Right renal cortex interstitium (tissue), 3 donors: ENCODE measurements at places on chromosomes 5 and 9.

DNA sequence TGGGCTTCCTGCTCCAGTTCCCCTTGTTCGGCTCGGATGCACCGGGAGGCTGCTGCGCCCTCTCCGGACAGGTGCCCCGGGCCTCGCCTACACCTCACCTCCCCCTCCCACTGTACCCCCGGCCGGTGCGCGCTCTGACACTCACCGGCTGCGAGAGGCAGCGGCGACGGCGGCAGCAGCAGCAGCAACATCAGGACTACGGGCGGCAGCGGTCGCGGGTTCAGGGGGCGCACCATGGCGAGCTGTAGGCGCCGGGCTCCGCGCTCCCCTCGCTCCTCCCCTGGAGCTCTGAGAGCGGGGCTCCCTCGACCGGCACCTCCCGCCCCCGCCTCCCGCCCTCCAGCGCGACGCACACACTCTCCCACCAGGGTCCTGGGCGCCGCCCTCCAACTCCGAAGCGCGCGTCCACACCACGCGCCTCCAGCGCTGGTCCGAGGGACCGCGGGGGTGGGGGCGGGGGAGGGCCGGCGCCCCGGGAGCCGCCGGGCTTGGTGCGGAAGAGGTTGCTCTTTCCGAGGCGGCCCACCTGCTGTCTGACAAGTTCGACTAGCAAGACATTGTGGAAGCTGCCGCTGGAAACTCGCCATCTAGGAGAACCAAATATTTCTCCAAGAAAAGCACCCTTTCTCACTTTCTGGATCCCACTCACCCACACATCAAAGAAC is at the start of gene GFRA3:
Gene GFRA3 (minus strand): TSS at position 433 of the 665 bp plus-strand sequence. CDS start 197 bp downstream, at position 236.
- DNase-seq: no peak

GRCh38 chr5:58455066-58455465 is 4.8 kb downstream of the PLK2 start:
- no peak for DNase-seq

DNA sequence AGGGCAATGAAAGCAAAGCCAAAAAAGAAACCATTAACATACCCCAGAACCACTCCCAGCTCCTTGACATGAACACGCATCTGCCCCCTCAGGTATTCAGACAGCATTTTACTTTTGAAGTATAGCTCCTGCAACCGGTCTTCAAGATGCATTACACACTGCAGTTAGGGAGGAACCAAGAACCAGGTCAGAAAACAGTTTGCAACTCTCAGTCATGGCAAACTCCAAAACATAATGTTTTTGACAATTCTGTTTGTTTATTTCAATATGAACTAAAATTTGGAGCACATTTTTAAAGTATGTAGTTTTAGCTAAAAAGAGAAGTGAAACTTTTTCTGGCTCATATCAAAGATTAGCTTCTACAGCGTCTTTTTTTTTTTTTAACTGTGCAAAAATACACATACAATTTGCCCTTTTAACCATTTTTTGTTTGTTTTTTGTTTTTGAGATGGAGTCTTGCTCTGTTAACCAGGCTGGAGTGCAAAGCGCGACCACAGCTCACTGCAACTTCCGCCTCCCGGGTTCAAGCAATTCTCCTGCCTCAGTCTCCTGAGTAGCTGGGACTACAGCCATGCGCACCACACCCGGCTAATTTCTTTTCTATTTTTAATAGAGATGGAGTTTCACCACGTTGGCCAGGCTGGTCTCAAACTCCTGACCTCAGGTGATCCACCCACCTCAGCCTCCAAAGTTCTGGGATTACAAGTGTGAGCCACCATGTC is 12.2 kb upstream of the RAPGEF6 start:
- no peak for DNase-seq

- no peak for DNase-seq
Measured at GRCh38 chr9:92754091-92754745, 10.4 kb downstream of the BICD2 start.

DNA sequence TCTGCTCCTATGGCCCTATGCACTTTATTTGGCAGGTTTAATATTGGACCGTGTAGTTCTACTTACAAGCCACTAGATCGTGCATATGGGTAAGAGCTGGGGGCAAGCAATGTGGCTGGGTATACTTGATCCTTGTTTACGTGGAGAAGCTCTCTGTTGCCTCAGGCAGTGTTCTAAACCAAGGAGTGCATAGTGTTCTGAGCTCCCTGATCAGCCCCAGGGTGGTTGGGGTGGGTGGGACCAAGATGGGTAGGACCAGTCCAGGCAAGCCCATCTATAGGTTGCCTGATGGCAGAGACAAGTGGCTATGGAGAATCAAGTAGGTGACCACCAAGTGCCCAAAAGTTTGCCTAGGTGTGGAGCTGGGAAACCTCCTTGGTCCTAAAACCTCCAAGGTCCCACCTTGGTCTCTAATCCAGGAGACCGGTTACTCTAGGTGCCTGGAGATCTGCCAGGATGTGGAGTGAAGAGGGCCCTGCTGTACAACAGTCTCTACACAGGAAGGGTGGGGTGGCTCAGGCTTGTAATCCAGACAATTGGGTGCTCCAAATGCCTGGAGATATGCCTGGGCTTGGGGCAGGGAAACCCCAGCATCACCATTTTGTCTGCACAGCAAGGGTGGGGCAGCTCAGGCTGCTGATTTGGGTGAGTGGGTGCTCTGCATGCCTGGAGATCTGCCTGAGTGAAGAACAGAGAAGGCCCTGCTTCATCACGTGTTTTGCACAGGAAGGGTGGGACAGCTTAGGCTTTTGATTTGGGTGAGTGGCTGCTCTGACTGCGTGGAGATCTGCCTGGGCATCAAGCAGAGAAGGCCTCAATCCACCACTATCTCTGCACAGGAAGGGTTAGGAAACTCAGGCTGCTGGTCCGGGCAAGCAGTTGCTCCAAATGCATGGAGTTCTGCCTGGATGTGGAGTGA is 659.8 kb downstream of the TLE4 start:
- DNase-seq: no peak

- DNase-seq: no peak
Measured at GRCh38 chr5:115297031-115297430, 577 bp upstream of the CCDC112 start.

DNA sequence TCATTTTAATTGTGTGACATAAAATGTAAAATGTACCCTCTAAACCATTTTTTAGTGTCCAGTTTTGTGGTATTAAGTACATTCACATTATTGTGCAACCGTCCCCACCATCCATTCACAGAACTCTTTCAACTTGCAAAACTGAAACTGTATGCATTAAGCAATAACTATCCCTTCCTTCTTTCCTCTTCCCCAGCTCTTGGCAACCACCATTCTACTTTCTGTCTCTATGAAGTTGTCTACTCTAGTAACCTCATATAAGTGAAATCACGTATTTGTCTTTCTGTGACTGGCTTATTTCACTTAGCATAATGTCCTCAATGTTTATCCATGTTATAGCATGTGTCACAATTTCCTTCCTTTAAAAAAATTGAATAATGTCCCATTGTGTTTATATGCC is 142.4 kb downstream of the C9orf152 start:
- no peak for DNase-seq

DNA sequence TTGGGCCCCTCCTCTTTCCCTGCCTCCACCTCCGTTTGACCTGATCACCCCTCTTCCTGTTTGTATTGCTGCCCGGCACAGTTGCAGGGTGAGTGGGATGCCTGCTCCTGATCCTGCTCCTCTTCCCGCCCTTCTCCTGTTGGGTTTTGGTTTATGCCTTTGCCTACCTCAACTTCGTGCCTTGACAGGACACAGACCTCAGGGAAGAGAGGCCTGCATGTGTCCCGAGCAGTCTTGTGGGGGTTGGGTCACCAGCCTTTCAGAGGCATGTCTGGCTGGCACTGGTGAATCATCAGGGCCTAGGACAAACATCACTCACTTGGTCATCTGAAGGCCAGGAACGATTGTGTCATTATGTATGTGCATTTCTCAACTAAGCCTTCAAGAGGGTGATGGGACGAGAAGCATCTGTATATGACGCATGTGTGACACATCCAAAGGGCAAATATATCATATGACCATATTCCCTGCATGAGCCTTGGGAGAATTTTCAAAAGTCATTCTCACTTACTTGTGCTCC is 56.9 kb downstream of the NPR3 start:
- no peak for DNase-seq

- no peak for DNase-seq
Measured at GRCh38 chr5:158326256-158326655, 467.3 kb upstream of the CLINT1 start.

DNA sequence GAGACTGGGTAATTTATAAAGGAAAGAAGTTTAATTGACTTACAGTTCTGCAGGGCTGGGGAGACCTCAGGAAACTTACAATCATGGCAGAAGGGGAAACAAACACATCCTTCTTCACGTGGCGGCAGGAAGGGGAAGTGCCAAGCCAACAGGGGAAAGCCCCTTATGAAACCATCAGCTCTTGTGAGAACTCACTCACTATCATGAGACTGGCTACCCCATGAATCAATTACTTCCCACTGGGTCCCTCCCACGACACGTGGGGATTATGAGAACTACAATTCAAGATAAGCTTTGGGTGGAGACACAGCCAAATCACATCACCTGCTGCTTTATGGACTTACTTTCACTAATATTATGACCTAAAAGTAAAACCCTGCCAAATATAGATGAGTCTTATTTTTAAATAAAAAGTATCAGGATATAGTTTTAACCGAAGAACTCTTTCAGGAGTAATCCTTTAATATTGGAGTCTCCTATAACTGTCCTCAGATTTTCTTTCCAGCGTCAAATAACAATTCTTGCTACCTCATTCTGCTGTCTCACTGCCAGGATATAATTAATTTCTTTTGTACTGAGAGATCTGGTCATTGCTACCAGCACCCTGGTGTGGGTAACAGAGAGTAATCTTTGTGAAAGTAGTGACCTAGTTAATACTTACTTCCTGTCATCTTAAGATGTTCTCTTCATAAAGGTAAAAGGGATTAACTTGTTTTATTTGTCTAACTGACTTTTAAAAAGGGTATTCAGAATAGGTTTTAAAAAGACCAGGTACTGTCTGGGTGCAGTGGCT is 68.6 kb downstream of the NLN start:
- no peak for DNase-seq

DNA sequence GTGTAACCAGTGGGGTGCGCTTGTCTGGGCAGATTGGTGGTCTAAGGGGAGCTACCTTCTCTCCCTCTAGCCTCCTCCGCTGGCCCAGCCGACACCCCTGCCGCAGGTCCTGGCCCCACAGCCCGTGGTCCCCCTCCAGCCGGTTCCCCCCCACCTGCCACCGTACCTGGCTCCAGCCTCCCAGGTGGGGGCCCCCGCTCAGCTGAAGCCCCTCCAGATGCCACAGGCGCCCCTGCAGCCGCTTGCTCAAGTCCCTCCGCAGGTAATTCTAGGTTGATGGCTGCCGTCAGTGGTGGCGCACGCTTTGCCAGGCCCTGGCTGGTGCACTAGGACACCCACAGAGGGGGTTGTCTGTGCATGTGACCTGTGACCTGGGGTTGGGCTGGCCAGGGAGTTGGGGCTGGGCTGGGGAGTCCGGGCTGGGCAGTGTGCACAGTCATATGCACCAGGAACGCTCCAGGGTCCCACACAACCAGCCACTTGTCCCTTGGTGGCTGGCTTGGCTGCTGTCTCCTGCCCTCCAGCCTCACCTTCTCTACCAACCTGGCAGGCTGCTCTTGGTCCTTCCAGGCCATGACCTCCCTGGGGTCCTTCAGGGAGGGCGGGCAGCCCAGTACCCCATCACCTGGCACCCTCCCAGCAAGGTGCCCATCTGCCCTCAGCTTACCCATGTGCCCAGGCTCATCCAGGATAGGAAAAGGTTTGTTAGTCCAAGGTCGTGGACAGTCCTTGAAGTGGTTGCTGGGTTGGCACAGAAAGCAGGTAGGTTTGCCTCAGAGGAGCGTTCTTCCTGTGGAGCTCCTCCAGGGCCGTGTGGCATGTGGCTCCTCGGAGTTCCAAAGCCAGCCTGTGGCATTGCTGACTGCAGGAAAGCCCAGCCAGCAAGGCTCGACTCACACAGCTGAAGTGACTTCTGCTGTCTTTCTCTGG is 73.2 kb downstream of the WNK2 start:
- DNase-seq: no peak

- no peak for DNase-seq
Measured at GRCh38 chr5:93430673-93431199, 150.3 kb downstream of the NR2F1-AS1 start.

- DNase-seq: no peak
Measured at GRCh38 chr9:122109035-122109813, 16.1 kb upstream of the TTLL11 start.

DNA sequence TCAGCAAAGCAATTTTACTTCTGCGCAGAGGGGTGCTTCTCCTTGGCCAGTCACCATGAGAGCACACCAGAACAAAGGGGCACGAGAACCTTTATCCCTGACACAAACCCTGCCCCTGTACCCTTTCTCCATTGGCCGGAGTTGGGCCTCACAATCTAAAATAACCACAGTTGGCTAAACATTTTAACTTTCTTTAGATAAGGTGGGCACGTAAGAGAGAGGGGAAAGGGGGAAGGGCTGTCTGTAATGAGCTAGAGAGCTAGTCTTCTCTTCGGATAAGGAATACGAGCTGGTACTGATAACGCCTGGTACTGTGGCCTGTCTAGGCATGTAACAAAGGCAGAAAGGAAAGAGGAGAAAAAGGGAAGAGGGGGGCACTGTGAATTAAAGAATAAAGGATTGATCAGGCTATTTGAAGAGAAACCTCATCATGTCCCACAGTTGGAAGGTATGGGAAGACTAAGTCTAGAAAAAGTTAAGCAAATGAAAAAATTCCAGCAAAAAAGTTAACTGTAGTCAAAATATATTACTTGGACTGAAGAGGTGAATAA is 1.8 kb upstream of the IARS1 start:
- no peak for DNase-seq

GRCh38 chr5:87775228-87775627 is 362.5 kb upstream of the CCNH start:
- no peak for DNase-seq

DNA sequence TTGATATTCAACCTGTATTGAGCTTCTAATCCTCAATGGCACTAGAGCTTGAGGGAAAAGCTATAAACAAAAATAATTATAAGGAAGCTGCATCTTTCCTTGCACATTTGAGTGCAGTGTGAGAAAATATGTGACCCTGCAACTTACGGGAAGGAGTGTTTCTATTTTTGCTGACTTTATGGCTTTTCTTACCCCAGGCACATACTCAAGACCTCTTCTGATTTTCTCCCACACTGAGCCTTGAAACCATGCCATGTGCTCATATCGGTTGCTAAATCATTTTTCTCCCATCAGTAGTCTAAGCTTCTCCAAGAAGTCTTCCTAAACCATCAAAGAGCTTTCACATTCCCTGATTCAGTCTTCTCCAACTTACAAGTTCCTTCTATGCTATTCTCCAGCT is 91.5 kb downstream of the CDH6 start:
- DNase-seq: no peak

GRCh38 chr5:41065691-41066335 is 5.3 kb downstream of the MROH2B start:
- no peak for DNase-seq

- no peak for DNase-seq
Measured at GRCh38 chr9:128231638-128232527, 28.7 kb downstream of the DNM1 start.

GRCh38 chr5:150451594-150451993 is 2.1 kb upstream of the RPS14 start:
- no peak for DNase-seq

- no peak for DNase-seq
Measured at GRCh38 chr5:113354055-113354454, 80.7 kb downstream of the TSSK1B start.
